C1 segment of cervical spinal cord (tissue), 14 donors: ENCODE measurements at places on chromosomes 1 and 21.

- no peak for DNase-seq
Measured at GRCh38 chr1:166190400-166190799, 23.6 kb upstream of the FAM78B start.

GRCh38 chr1:204571631-204572030 lies 55.4 kb downstream of the MDM4 start:
- DNase-seq = no peak

DNA sequence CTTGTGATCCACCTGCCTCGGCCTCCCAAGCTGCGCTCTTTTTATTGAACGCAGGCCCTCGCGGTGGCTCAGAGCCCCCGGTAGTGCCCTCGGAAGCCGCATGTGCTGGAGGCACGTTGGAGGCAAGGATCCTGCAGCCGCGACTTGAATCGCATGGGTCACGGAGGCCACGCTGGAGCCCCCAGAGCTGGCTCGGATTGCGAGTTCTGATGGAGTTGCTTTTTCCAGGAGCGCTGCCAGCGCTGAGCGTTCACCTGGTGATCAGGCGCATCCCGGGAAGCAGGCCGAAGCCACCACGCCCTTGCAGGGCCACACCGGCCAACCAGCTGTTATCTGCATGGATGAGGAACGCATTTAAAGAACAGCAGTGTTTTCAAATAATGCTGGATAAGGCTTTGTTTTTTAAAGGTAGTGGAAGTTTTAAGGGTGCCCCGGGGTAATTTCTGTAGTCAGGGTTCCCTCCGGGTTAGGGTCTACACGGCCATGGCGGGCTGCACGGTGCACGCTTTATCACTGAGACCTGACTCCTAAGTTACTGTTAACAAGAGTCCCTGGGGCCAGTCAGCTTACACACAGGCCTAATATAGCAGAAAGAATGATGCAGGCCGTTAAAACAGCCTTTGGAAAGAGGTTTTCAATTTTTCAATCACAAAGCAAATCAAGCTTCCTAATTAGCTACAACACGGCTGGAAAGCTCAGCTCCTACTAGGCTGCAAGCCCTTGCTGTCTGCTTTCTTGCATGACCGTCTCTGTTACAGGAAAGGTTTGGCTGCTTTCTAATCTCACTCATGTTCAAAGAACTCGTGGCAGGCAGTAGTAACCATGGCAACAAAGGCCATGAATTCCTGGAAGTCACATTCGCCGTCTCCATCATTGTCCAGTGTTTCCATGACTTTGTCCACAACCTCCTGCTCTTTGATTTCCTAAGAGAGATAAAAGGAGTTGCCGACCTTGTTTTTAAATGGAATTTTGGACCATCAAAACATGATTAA lies 6.0 kb downstream of the S100B start:
- no peak for DNase-seq

- no peak for DNase-seq
Measured at GRCh38 chr1:86826856-86827255, 87.1 kb downstream of the SELENOF start.

DNA sequence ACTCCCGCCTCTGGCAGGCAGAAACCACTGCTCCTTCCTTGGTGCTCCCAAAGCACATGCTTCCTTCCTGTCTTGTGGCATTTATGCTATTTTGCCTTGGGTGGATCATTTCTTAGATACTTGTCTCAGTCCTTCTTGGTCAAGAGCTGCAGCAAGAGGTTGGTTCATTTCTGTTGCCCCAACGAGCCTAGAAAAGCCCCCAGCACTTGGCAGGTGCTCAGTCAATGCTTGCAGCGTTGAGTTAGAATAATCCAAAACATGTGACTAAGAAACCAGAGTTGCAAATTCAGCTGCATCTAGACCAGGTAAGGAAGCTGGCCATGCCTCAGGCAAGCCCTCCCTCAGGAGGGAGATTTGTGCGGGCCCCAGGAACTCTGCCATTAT lies 42.4 kb upstream of the TENT5C start:
- no peak for DNase-seq

DNA sequence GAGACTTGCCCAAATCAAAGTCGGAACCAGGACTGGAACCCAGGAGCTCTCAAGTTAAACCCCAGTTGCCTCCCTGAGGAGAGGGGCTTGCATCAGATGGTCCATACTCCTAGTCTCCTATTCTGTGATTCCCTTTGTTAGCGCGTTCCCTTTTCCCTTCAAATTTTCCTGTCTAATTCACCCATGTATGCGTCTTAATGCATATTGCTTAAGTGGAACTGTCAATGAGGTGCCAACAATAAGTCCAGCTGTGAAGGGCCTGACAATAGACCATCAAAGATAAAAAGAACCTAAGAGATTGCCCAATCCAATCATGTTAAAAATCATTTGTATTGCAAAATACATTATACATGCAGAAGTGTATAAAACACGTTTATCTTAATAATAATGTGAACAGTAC lies 634 bp upstream of the SPATA6 start:
- no peak for DNase-seq

GRCh38 chr1:115668579-115668978 lies 26.8 kb downstream of the VANGL1 start:
- DNase-seq = no peak

DNA sequence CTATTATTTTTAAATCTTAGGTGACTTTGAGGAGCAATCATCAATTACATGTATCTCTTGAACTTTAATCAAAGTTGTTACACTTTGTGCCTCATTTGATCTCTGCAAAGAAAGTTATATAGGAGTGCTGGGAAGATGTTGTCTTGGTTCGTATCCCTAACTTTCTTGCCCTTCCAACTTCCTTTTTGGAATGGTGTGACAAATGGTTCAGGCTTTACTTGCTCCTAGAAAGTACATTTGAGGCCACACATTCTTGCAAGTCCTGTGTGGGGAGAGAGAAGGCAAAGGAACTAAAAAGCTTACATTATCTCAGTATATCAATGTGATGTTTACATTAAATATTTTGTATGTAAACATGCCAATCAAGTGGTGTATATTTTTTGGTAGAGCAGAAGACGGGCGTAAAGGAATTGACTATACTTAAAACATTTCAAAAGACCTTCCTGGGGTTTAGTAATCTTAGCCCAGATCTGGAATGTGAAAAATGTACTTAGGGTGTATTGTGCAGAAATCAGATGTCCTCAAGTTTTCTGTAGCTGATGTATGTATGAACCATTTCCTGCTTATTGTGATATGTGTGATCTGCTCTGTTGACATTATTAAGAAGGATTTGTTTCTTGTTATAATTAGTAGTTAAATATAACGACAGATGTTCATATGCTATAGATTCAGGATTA lies 59.2 kb downstream of the USP25 start:
- DNase-seq = no peak

GRCh38 chr1:60898413-60898812 lies 183.9 kb upstream of the NFIA start:
- no peak for DNase-seq

DNA sequence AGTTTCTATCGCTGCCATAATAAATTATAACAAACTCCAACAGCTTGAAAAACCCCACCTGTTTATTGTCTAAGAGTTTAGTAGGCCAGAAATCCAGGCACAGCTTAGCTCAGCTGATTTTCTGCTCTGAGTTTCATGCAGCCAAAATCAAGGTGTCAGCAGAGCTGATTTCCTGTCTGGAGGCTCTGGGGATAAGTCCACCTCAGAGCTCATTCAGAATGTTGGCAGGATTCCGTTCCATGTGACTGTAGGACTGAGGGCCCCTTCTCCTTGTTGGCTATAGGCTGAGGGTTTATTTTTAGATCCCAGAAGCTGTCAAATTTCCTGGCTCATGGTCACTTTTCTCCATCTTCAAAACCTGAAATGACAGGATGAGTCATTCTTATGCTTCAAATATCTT lies 91.6 kb upstream of the CHODL start:
- no peak for DNase-seq

- no peak for DNase-seq
Measured at GRCh38 chr1:6243993-6244392, at the start of gene HES3. TSS of gene HES3 (plus strand) at chr1:6244179. CDS start at chr1:6244366, 187 bp downstream.

DNA sequence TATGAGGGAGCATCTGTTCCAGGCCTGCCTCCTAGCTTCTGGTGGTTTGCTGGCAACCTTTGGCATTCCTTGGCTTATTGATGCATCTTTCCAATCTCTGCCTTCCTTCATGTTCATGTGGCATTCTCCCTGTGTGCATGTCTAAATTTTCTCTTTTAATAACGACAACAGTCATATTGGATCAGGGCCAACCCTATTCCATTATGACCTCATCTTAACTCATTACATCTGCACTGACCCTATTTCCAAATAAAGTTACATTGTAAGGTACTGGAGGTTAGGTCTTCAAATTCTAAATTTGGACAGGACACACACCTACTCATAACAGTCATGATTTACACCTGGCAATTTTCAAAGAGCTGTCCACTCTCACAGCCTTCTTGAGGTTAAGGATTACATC lies 117.2 kb upstream of the FGGY start:
- DNase-seq = no peak

DNA sequence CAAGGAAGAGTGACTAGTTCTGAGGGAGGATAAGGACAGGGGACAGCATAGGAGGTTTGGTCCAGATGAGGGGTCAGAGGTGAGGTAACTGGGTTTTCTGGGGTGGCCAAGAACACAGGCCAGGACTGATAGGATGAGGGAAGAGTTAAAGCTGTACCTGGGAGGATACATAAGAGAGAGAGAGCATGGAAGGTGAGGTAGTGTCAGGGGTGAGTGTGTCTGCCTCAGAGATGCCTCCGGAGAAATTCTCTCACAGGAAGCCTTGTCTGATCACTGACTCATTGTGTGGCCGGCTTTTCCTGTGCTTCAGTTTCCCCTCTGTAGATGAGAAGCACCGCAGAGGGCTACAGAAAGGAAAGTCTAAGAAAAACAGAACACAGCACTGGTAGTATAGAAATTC lies 40.2 kb downstream of the FASLG start:
- no peak for DNase-seq

DNA sequence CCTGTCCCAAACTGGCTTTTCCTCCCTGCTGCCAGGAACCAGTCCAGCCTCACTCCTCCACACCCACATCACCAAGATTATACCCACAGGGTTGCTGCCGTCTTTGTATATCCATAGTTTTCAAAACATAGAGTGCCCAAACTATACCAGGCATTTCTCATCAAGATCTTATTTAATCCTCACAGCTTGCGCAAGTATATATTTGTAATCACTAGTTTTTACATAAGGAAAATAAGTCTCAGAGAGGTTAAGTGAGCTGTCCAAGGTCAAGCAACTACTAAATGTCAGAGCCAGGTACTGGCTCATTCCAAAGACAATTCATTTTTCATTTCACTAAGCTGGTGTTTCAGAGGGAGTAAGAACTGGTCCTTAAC lies 34.9 kb upstream of the ZNF362 start:
- no peak for DNase-seq

DNA sequence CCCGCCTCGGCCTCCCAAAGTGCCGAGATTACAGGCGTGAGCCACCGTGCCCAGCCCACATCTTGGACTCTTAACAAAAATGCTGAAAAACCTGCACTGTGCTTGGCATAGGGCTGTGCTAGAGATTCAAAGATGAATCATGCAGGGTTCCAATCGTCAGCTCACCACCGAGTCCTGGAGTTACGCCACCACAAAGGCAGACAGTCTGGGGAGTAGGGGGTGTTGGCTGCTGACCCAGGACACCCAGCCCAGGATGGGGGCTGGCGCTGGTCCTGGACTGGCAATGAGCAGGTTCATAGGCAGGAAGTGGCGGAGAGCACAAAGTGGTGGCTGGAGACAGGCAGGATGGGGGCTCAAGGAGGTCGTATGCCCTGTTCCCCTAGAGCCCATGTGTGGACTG lies 16.0 kb downstream of the PSRC1 start:
- no peak for DNase-seq

DNA sequence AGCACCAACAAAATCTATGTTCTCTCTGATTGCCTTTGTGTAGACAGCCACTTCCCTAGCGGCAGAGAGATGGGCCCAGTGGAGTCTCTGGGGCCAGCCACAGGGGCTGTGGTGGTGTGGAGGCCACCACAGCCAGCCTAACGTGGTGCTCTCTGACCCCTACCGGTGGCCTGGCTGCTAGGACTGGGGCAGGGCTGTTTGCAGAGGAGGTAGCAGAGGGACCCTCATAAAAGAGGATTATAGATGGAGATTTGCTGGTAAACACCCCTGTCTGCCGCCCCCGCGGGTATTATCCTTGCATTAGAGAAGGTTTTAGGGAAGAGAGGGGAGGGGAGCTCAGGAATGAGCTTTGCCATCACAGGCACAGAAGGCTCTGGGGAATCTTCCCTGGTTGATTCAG lies 310.3 kb upstream of the VAMP3 start:
- DNase-seq = no peak

- no peak for DNase-seq
Measured at GRCh38 chr1:50666849-50667248, 243.6 kb upstream of the DMRTA2 start.

GRCh38 chr1:165662186-165662585 lies 31.2 kb downstream of the MGST3 start:
- no peak for DNase-seq
